Activated CD8-positive, alpha-beta memory T cell treated with anti-CD3 and anti-CD28 coated beads, Interleukin-2, amount 50 U/mL, for 48 hours (primary cell): ENCODE measurements at places on chromosomes 3 and 15.

GRCh38 chr15:63605036-63605435 lies 7.8 kb downstream of the FBXL22 start:
- DNase-seq = no peak

DNA sequence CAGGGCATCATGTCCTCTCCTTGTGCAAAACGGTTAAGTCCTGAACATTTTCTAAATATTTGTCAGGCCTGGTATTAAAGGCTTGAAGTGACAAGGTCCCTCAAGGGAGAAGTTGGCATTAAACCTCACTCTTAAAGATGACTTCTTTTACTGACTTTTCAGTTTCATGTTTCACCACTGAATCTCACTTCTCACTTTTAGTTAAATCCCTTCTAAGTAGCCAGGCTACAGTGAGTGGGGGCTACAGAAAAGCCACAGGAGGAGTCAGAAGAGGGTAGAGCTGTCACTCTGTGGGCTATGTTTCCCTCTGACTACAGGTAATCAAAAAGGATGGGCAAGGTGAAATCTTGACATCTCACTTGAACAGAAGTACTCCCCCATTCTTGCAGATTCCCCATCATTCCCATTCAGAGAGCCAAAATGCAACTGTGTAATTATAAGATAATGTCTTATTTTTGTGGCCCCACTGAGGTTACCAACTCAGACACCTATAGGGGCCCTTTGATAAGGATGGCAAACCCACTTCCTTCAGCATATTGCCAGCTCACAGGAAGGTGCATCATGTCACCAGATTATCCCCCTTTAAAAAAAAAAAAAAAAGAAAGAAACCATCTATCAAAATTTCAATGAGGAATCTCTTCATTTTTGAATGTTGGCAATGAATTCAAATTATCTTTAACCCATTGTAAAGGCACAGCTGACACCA lies 790.1 kb upstream of the CFAP20DC start:
- no peak for DNase-seq

DNA sequence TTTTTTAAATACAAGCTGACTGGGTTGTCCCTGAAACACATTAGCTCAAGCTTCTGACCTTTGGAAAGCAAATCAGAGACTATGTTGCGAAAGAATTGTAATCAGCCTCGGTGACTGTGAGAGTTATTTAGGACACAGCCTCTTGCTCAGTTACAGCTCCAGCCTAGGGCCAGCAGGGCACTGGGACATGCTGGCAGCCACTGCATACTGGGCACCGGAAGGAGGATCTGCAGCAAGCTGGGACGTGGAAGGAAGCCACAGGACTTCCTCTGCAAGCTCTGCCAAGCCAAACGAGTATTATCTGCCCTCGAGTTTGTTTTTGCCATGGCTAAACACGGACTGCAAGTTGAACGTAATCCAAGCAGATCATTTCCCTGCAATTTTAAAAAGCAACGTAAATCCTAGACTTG lies 24.4 kb upstream of the COPG1 start:
- DNase-seq = no peak

GRCh38 chr3:66302288-66302687 lies 81.5 kb downstream of the SLC25A26 start:
- DNase-seq = no peak

DNA sequence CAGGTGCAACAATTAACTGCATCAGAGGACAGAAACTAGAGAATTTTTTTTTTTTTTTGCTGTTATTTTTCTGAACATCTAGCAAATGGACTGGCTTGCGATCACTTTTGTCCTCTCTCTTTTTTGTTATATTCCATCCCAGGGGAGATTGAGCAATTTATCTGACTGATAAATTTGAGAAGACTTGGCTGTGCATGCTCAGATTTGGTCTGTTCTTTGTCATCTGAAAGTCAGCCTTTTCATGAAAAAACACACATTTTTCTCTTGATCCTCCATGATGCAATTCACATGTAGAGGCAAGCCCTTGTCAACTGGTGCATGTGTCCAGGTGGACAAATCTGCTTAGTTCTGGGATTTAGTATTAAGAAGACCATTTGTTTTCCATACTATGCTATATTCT lies 309.3 kb downstream of the LRRC3B start:
- DNase-seq = no peak

GRCh38 chr3:181700168-181701087 lies 11.3 kb upstream of the SOX2 start:
- DNase-seq = no peak

DNA sequence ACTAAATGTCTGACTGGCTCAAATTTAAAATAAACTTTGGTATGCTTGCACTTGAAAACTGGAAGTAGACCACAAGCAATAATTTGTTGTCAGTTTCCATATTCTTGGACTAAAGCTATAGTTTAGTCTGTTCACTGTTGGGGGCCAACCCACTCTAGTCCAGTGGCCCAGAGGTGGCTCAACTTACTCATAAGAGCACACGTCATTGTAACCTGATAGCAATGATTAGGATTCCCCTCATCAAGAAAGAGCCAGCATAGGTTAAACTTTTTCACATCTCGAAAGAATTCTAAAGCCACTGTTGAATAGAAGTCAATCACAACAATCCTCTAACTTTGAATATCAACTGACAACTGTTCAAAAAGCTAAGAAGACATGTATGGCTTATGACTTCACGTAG lies 147.0 kb downstream of the MEIS2 start:
- no peak for DNase-seq

DNA sequence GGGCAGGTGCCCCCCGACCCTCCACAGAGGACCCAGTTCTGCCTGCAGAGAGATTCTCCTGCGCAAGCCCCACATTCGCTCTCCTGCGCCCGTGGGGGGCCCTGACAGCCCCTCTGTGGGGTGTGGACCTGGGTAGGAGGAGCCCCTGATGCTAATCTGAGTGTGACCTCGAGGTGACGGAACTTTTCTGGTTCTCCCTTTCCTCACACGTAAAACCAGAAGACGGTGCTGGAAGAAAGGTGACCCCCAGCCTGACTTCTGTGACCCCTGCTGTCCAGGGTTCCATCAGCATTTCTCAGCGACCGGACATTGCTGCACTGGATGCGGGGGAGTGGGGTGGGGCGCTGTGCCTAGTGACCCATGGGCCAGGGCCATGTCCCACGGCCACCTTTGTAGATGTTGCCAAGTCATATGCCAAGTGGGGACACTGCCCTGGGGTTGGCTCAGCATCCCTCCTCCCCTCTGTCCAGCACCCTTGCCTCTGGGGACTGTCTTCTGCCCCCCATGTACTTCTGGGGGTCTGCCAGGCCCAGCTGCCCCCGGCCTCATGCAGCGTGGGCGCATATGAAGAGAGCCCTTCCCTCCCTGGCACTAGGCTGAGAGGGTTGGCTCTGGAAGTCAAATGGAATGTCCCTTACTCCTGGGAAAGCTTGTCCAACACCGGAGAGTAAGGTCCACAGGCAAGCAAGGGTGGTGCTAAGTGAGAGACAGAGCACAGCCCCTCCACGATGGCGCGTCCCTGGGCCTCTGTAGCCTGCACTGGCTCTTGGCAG lies 129.1 kb upstream of the MEF2A start:
- DNase-seq = no peak

DNA sequence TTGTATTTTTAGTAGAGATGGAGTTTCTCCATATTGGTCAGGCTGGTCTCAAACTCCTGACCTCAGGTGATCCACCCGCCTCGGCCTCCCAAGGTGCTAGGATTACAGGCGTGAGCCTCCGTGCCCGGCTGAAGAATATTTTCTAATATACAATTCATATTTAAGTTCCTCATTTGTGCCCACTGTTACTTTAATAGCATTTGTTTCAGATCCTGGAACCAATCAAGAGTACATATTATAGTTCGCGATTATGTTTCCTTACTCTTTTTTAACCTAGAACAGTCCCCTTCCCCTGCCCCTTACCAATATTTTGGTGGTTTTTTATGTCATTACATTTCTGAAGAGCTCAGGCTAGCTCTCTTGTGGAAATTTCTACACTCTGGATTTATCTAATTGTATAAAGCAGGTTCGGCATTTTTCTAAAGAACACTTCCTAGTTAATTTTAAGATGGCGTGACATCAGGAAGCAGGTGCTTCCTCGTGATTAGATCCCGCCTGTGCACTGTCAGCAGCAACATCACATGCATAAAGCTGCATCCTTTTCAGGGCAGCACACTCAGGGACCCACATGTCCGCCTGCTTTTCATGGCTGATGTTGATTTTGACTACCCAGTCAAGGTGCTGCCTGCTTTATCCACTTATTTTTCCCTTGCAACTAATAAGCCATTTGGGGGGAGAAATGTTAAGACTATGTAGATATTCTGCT lies 88.7 kb upstream of the EPHB3 start:
- DNase-seq = peak; percentile 42

DNA sequence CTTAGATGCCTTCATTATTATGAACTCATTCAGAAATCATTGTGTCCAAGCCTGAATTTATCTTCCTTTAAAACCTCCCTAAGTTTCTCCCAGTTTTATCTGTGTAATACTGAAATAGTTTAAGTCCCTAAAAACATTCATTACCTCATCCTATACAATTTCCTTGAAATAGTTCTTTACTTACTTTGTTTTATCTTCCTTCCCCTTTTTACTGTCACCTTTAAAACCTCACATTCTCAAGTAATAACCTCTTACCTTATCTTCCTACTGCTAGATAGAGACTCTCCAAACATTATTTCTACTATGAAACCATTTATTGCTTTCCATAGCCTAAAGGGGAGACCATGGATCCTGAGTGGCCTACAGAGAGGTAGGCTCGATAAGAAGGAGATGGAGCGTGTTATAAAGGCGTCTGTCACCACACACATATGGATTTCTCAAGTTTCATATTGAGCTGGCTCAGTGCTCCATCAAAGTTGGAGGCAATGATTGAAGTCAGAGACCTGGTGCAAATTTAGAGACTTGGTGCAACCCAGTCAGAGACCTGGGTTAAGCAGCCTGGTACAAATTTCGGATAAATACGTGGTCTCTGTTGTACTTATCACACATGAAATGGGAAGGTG lies 140.4 kb downstream of the NFKBIZ start:
- no peak for DNase-seq

- DNase-seq = no peak
Observed at GRCh38 chr15:22780267-22780666, 6.2 kb upstream of the NIPA1 start.

DNA sequence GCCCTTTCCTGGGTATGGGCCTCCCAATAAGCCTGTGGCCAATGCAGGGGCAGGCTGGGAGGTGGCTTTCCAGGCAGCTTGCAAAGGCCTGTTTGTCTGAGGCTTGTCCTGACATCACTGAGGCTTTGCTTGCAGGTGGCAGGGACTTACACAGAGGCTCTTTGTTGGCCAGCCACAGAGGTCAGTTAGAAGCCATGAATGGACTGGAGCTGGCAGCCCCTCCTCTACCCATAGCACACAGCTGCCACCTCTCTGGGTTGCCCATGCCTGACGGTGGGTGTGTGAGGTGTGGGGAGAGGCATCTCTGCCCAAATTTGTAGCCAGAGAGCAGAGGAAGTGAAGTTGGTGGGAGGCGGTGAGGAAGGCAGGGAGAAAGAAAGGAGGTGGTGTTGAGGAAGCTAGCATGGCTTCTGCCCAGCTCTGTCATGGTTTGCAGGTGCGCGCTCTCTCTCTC lies 17.1 kb downstream of the LIMD1 start:
- no peak for DNase-seq

- DNase-seq = no peak
Observed at GRCh38 chr3:192833177-192833890, 84.3 kb downstream of the MB21D2 start.

DNA sequence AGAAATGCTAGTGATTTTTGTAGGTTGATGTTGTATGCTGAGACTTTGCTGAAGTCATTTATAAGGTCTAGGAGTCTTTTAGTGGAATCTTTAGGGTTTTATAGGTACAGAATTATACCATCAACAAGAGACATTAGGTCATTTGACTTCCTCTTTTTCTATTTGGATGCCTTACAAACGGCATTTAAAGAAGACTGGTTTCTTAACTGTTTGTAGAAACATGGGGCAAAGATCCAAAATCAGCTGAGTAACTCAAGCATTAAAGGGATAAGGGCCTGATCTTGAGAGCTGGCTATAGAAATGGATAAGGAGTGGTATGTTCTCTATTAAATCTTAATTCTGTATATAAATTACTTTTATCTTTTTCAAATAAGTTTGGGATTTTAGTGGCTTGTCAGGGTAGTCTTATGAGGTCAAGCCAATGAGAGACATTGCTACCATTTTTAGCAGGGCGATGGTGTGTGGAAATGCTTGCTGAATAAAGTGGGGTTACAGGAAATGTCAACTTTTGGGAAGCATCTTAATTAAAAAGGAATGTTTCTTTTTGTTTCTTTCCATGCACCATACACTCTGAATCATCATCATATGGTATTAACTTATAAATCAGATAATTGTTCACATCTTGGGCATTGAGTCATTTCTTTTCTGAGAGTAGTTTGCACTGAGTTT lies 197.7 kb upstream of the GBE1 start:
- no peak for DNase-seq

DNA sequence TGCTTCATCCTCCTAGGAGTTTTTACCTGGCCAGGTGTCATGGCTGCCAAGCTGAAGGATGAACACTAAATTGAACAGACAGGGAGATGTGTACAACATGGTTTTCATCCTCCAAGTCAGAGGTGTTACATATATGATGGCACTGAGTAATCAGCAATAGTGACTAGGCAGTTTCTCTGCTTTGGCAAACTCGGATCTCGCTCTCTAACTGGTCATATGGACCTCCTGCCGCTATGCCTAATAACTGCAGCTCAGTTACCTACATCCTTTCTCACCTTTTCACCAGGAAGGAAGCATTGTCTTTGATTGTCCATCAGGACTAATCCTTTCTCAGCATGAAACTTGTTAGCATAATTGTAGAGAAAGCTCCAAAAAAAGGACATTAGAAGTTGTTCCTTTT lies 175.9 kb upstream of the PLSCR5 start:
- no peak for DNase-seq

GRCh38 chr15:63953524-63953923 lies 92.8 kb downstream of the DAPK2 start:
- no peak for DNase-seq

- no peak for DNase-seq
Observed at GRCh38 chr15:62452667-62453066, 287.6 kb upstream of the C2CD4B start.

DNA sequence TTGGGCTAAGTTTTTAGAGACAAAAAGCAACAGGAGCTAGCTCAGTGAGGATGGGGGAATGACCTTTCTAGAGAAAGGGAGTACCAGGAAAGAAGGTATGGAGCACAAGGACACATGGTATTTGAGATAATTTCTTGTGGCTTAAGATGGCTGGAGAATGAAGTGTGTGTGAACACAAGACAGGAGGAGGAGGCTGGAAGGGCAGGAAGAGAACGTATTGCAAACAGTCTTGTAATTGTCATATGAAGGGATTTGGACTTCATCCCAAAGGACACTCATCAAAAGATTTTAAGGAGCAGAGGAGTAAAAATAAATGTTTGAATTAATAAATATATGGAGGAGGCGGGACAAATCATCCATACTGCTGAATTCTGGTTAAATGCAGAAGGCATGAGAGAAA lies 268.6 kb upstream of the NR2E3 start:
- no peak for DNase-seq

- no peak for DNase-seq
Observed at GRCh38 chr15:75731248-75732151, 18.9 kb upstream of the CSPG4 start.

- DNase-seq = no peak
Observed at GRCh38 chr15:100714749-100715342, 112.5 kb downstream of the ASB7 start.

DNA sequence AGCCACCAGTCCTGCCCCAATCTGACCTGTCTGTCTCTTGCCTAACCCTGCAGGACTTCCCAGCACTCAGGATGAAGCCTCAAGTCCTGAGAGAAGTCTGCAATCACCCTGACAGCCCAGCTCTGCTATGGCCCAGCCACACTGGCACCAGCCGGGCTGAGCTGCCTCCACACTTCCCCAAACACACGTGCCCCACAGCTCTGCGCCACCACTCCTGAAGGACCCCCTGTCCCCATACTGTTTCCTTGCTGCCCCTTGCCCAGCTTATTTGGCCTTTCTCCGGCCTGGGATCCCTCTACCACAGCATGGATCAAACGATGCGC lies 76.6 kb downstream of the TBC1D2B start:
- DNase-seq = no peak
